ENCODE measurements at places on chromosomes 3 and 15. TPM values are rescaled to one million over a fixed set of nuclear protein-coding genes. Genes with fewer than 3 reads are reported as not detected.
A peak's percentile ranks its signal among the peaks of the same experiment; 100 is the strongest.

The EFCAB12 gene
- 0.06 TPM for total RNA-seq

The THPO gene
- total RNA-seq: not detected

The FSIP1 gene
- total RNA-seq: 0.38 TPM

The EPHB3 gene
- 4.2 TPM for total RNA-seq

- no peak for DNase-seq
These were observed 201.3 kb upstream of the ZBTB20 start for GRCh38 chr3:115348412-115348811.

GRCh38 chr15:85024509-85025336 lies 43.1 kb downstream of the PDE8A start:
- DNase-seq: peak; percentile 89

- peak; percentile 87 for DNase-seq
These were observed 15.2 kb upstream of the CLEC3B start for GRCh38 chr3:45010811-45011333.

DNA sequence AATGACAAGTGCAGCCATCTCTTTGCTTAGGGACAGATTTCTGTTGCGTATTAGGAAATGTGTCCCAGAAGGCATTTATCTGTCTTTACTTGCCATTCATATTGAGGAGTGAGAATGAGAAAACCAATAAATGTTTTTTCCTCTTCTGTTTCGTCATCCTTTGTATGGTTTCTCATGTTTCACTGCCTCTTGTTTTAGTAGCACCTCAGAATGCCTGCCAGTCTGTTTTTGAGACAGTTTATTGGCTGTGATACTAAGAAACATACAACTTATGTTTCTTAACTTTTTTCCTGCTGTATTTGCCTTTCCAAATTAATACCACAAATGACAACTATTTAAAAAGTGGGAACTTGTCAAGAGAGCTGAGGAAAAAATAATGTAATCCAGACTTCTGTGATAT lies 390.2 kb upstream of the GOLIM4 start:
- no peak for DNase-seq
